ENCODE measurements at places on chromosomes 12 and 14. TPM values are rescaled to one million over a fixed set of nuclear protein-coding genes. Genes with fewer than 3 reads are reported as not detected.

SMIM41 gene
- total RNA-seq, result not detected

DNA sequence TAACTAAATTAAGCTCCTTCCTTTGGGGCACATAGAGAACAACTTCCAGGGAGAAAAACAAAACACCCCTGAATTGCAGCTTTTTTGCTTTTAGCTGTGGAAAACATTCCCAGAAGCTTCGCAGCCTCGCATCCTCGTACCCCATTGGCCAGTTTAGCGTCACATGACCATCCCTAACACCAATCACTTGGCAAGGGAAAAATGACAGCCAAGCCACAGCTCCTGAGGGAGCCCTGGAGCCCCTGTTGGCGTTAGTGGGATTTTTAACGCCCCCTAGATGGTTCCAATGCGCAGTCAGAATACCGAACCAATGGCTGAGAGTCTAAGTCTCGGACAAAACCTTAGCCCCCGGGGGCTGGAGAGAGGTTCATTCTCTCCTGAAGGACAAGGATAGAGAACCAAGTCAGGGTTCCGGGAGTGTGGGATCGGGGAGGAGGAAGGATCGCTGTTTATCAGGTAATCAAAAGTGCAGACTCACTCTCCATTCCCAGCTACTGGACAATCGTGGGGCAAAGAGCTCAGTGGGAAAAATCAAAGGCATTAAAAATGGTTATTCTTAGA lies 135.6 kb upstream of the HIF1A start:
- no peak for DNase-seq

DNA sequence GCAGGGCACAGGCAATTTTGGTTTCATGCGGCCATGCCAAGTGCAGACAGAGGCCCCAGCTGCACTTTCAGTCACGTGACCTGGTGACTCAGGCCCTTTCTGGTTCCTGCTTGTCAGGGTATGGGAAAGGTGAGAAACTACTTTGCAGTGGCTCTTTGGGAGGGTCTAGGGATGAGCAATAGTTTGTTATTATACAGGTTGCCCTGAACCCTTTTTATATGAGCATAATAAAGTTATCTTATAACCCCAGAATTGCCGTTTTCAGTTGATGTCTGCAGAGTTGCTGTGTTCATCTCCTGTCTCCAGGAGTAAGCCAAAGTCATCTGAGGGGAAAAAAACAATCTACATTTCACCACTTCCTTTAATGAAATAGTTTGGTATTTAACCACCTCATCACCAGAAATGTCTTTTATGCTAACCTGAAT lies 30.9 kb upstream of the EMP1 start:
- peak; percentile 65 for DNase-seq

DNA sequence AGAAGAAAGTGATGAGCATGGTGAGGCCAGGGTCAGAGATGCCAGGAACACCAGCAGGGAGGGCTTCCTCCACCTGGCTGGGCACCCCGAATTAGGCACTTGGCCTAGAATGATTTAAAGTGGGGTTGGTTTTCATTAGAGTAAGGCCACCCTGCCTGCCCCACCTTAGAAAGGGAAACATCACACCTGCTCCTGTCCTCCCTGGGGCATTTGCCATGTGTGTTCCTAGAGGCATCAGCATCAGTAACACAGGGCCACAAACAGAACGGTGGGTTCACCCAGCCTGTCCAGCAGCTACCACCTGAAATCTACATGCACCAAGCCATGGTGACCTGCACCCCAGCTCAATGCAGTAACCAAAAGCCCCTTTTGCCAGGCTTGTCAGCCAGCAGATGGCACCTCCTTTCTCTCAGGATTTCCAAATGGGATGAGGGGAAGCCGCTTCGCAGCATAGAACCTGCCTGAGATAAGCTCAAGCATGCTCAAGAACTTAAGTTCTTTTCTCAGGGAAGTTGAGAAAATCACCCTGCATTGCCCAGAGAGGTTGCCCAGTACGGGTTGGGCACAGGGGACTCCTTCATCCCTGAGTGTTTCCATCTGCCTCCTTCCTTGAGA lies 338.8 kb downstream of the DPF3 start:
- no peak for DNase-seq

- DNase-seq, result no peak
Observed at GRCh38 chr12:70319605-70320004, 46.5 kb upstream of the KCNMB4 start.

INSM2 gene
- not detected for total RNA-seq

DNA sequence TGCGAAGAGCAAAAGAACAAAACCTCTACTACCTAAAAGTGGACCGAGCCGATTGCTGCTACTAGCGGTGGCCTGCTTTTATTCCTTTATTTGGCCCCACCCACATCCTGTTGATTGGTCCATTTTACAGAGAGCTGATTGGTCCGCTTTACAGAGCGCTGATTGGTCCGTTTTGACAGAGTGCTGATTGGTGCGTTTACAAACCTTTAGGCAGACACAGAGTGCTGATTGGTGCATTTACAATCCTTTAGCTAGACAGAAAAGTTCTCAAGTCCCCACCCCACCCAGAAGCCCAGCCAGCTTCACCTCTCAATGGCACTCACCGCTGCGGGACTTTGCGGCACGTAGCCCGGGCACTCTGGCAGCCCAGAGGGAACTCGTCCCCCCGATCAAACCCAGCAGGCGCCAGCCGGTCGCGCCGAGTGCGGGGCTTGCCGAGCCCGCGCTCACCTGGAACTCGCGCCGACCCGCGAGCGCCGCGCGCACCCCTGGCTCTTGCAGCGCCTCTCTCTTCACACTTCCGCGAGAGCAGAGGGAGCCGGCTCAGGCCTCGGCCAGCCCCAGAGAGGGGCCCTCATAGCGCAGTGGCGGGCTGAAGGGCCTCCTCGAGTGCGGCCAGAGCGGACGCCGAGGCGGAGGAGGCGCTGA lies 8.7 kb upstream of the FGD4 start:
- DNase-seq, result no peak

ABHD12B gene
- total RNA-seq, result not detected

DNA sequence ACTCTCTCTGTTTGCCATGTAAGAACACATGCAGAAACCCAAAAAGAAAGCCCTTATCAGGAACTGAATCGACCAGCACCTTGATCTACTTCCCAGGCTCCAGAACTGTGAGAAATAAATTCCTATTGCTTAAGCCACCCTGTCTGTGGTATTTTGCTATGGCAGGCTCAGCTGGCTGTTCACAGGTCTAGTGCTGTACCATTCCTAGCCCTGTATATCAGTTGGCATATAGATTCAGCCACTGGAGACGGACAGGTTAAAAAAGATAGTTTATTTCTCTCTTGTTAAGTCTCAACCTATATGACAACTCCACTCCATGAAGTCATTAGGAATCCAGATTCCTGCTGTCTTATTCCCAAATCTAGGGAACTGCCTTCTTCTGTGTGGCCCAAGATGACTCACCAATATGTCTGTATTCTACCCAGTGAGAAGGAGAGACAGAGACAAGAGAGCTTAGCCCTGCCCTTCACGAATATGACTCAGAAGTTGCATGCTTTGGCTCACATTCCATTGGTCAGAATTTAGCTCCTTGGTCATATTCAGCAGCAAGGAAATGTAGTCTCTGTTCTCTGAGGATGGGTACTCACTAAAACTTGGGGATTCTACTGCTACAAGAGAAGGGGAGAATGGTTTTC lies 57.0 kb downstream of the PLEKHG7 start:
- no peak for DNase-seq

Data from psoas muscle (tissue), 8 donors.